ENCODE measurements at places on chromosomes 16 and 17.

- DNase-seq, result no peak
Measured at GRCh38 chr16:27756206-27756970, 206.4 kb downstream of the KATNIP start.

- no peak for DNase-seq
Measured at GRCh38 chr16:61403386-61403785, 632.9 kb downstream of the CDH8 start.

DNA sequence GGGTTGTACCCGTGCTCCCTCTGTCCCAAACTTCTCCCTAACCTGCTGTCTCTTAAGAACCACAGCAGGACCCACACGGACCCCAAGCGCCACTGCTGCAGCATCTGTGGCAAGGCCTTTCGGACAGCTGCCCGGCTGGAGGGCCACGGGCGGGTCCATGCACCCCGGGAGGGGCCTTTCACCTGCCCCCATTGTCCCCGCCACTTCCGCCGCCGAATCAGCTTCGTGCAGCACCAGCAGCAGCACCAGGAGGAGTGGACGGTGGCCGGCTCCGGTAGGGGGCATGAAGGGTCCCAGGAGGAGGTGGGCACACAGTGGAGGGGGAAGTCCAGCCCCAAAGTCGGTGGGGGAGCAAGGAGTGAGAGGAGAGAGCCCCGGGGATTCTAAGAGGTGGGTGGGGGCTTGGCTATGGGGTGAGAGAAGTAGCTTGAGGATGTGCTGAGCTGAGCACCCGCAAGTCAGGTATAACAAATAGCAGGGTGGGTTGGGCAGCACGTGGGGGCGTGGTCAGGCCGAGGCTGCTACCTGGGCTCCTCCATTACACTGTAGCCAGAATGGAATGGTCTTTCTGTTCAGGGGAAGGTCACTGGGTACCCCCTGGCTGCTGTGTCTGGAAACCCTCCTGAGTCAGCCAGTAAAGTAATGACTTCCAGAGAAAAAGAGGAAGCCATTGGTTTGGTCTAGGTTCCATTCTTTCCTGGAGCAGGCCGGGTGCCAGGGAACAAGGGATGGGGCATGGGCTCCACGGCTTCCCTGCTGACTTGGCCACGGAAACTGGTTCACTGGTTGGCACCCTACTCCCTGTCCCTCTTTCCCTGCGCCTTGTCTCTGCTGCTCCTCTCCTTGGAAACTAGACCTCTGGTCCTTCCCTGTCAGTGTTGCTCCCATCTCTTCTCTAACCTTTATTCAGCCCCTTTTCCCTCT lies 7.1 kb downstream of the PRSS53 start:
- no peak for DNase-seq

DNA sequence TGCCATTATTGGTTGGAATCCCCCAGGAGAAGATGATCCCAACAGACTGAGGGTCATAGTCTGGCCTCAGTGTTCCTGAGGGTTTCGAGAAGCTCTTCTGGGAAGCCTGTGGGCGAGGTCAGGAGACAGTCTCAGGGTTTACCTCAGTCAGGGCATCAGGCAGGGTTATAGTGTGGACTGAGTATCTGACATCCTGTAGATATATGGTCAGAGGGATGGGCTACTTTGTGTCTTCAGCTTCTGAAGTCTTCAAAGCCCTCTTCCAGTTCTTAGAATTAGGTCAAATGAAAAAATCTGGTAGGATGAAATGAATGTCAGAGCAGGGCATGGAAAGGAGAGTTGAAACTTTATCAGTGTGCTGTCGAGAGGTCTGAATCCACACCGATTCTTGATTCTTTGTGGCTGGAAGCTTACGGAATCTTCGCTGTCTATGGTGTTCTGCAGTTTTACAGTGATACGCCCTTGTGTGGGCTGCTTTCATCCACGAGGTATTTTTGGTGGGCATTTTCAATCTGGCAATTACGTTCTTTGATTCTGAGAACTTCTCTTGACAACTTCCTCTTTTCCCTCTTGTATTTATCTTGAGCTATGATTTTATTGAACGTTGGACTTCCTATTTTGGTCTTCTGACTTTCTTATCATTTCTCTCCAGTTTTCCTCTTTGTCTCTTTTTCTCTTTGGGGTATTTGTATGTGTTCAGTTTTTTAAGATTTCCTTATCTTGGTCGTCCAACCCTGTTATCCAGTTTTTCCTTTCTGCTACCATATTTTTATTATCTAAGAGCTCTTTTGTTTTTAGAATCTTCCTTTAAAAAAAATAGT lies 30.4 kb downstream of the BPTF start:
- DNase-seq, result no peak

DNA sequence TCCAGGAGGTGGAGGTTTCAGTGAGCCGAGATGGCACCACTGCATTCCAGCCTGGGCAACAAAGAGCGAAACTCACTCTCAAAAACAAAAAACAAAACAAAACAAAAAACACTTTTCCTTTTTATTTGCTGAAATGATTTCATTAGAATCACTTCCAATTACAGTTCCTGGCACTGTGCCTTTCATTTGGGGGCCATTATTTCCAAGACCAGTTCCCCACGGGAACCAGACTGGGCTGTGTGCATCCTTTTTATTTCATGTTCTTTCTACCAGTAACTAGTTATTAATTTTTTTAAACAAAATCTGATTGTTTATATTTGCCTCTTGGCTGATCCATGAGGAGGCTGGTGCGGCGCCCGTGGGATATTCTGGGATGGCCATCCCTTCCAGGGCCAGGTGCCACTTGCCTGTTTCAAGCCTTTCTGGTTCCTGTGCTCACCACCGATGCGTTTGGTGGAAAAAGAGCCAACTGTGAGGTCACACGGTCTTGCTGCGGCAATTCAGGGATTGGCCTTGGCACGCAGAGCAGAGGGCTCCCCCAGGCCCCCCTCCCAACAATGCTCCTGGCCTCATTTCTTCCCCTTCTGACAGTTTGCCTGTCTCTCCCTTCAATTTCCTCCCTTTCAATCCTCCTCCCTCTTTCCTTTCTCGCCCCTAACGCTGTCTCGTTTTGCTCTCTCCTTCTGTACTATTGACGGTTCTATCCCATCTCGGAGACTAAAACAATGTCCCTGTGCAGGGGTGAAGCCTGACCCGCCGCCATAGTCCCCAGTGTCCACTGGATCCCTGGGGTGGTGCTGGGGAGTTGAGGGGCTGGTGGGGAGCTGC lies 13.4 kb downstream of the UBALD1 start:
- no peak for DNase-seq

- no peak for DNase-seq
Measured at GRCh38 chr17:6463616-6464445, 19.6 kb downstream of the PIMREG start.

- DNase-seq, result no peak
Measured at GRCh38 chr17:70323269-70323668, 153.9 kb downstream of the KCNJ2 start.

- no peak for DNase-seq
Measured at GRCh38 chr17:39810939-39811728, 53.0 kb downstream of the IKZF3 start.

- no peak for DNase-seq
Measured at GRCh38 chr17:63445571-63445953, 544 bp downstream of the CYB561 start.

GRCh38 chr17:43439041-43439440 lies 40.2 kb downstream of the ARL4D start:
- no peak for DNase-seq

DNA sequence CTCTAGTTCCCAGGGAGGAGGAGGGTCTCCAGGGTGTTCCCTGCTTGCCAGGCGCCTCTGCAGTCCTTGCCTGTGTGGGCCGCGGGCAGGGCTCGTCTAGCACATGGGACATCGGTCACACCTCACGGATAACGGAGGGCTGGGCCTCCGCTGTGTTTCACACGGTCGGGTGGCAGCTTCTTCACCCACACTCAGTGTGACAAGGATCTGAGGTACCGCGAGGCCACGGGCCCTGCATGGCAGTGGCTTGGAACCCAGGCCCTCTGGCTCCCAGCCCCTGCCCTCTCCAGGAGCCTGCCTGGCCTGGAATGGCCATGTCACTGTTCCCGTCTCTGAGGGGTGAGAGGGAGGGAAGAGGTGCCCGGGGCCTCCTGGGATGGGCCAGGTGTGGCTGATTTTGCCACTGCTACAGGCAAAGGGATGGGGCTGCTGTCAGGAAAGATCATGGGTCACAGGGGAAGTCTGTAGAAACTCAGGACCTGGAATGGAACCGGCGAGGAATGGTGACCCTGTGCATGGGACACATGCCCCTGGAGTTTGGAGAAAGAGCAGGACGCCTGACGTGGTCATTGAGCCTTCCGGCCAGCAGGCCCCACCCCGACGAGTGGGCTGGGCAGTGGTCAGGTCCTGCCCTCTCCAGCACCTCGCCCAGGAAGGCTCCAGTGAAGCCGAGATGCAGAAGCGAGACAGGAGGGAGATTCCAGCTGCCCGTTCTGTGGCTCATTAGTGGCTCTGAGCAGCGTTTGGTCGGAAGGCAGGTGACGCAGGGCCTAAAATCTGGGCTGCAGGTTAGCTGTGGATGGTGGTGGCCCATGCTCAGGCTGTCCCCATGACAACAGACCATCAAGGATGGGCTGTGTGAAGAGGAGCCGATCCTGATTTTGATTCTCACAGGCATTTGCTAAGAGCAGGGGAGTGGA lies 76.5 kb upstream of the GSE1 start:
- DNase-seq, result no peak

DNA sequence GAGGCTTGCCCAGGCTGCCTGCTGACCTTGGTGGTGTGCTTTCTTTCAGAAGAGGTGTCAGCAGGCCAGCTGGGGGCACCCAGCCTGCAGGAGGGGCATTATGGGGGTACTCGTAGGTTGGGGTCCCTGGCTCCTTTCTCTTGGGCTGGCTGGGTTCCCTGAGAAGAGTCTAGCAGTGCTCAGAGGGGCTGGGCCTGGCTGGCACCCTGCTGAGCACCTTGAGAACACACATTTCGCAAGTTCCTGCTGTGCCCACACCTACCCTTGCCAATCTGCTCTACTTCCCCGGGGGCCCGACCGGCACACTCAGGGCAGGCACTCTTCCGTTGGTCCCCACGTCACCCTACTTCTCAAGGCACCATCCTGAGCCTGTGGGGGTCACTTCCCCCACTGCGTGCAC lies 5.1 kb downstream of the CEMP1 start:
- DNase-seq, result no peak

DNA sequence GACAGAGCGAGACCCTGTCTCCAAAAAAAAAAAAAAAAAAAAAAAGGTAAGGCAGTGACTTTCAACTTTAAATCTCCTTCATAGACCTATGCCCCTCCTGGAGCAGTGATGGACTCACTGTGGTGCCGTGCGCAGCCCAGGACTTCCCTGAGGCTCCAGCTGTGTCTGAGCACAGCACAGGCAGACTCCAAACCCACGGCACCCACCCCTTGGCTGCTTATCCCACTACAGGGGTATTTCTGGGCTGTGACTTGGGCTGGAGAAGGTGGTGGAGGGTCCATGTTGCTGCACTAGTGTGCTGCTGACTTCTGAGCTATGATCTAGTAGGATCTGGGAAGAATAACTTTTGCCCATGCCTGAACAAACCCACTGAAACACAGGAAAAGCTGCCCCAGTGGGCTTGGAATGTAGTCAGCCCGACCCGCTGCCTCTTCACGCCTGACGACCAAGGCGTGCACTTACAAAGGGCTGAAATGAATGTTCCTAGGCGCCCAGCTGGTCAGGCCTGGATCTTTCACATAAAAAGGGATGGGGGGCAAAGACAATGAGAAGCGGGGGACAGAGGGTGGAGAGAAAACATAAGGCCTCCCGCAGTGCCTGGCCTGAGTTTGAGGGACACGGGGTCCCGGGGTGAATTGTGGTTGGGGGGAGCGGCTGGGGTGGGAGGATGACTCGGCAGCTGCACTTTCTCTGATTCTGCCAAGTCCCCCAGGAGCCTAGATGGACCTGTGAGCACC lies 83.0 kb downstream of the IRF8 start:
- no peak for DNase-seq

- no peak for DNase-seq
Measured at GRCh38 chr17:7881276-7882054, 7.1 kb upstream of the CHD3 start.

GRCh38 chr17:82837586-82838320 lies 2.1 kb downstream of the ZNF750 start:
- DNase-seq, result no peak

DNA sequence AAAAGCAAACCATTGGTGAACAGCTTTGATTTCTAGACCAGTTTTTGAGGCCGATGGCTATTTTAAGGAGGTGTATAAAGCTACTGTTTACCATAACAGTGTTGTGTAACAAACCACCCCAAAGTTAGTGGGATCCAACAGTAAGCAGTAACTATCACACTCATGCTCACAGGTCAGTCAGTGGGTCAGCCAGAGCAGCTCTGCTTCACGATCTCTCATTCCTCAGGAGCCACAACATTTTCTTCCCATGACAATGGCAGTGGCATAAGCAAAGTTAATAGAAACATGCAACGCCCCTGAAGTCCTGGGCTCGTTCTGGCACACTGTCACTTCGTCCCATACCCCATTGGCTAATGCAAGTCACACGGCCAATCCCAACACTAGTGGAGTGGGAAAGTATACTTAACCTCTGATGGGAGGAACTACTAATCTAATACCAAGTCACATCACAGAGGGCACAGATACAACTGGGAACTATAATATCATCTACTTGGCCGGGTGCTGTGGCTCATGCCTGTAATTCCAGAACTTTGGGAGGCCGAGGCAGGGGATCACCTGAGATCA lies 28.0 kb upstream of the B4GALNT2 start:
- no peak for DNase-seq

- no peak for DNase-seq
Measured at GRCh38 chr16:75647112-75647491, 363 bp downstream of the KARS1 start.

- no peak for DNase-seq
Measured at GRCh38 chr17:75727391-75727790, 6.1 kb downstream of the ITGB4 start.

GRCh38 chr17:17904166-17905035 lies 67.6 kb upstream of the SREBF1 start:
- no peak for DNase-seq

DNA sequence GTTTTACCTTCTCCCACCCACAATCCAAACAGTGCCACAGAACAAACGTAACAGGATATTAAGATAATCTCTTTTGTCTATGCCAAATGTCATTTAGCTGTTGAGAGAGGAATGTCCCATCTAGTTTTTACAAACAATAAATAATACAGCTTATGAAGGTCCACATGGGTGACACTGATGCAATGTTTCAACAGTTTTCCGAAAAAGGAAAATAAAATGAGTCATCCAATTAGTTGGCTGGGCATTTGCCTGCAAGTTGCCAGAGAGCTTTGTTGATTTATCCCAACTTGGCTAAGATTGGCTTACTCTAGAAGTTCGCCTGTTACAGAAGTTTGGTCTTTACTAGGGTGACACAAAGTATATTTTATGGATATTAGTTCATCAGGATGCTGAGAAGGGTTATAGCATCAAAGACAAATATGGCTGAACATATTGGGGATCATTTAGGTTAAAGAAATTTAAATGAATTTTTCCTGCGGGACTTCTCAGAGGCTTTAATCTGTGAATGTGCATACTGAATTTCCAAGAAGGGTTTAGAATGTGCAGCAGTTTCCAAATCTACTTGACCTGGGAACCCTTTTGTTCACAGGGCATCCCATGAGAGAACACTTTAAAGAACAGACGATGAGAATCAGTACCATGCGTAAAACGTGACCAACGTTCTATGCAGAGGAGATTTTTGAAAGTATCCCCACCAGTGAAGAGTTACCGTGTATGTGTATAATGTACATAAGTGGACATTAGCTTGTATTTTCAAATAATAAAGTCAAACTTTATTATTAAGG lies 73.1 kb downstream of the CDH13 start:
- DNase-seq, result no peak
